ENCODE measurements at places on chromosomes 2 and 18.

DNA sequence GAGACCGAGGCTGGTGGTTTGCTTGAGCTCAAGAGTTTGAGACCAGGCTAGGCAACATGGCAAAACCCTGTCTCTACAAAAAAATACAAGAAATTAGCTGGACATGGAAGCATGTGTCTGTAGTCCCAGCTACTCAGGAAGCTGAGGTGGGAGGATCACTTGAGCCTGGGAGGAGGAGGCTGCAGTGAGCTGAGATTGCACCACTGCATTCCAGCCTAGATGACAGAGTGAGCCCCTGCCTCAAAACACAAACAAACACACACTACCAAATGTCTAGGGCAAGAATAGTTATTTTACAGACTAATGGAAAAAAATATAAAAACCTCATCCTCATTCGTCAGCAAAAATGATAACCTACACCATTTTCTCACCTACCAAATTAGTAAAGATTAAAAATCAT lies 15.3 kb downstream of the BUB1 start:
- DNase-seq: no peak

- DNase-seq: no peak
These were observed 15.7 kb downstream of the CREG2 start for GRCh38 chr2:101371636-101372035.

- DNase-seq: no peak
These were observed 22.8 kb downstream of the KCNS3 start for GRCh38 chr2:17901246-17901645.

DNA sequence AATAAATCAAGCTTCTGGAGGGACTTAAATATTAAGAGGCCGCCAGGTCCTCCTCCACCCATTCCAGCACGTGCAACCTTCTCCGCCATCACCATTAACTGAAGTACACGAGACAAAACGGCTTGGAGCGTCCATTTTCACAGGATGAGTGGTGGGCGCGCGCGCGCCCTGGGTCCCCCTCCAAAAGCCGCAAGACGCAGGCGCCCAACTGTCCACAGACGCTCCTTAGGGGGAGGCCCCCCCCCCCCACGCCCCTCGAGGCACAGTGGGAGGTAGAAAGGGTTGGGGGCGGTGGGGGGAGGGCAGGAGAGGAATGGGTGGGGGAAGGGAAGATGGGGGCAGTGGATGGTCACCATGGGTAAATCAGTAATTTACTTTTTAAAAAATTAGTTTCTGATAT lies 10.5 kb upstream of the STAMBP start:
- DNase-seq: no peak

All from tibial artery (tissue), 4 donors.